ENCODE measurements at places on chromosomes 6 and 20. TPM values are rescaled to one million over a fixed set of nuclear protein-coding genes. Genes with fewer than 3 reads are reported as not detected.

The MAFB gene
- total RNA-seq, result not detected

The RHAG gene
- total RNA-seq, result not detected

The E2F1 gene
- total RNA-seq, result 64.9 TPM

The HTR1E gene
- not detected for total RNA-seq

The FAM83C gene
- total RNA-seq, result not detected

The ZBP1 gene
- 31.4 TPM for total RNA-seq

The FAM162B gene
- not detected for total RNA-seq

The BICRAL gene
- total RNA-seq, result 27.8 TPM

The MRAP2 gene
- total RNA-seq, result not detected

The MCHR2 gene
- not detected for total RNA-seq

The ULBP2 gene
- total RNA-seq, result 0.40 TPM

The QRSL1 gene
- total RNA-seq, result 12.6 TPM

The OGFR gene
- total RNA-seq, result 82.4 TPM

The OOEP gene
- total RNA-seq, result 1.5 TPM

The BPIFA1 gene
- total RNA-seq, result not detected

The CRISP3 gene
- total RNA-seq, result not detected

The ARID1B gene
- 76.8 TPM for total RNA-seq

The TP53TG5 gene
- total RNA-seq, result not detected

The ETV7 gene
- 15.3 TPM for total RNA-seq

The GPX5 gene
- total RNA-seq, result not detected

The RCAN2 gene
- 0.57 TPM for total RNA-seq

The BMP2 gene
- not detected for total RNA-seq

The CTAGE9 gene
- not detected for total RNA-seq

The CLVS2 gene
- total RNA-seq, result not detected

The TRAPPC3L gene
- not detected for total RNA-seq

The PDE7B gene
- 0.57 TPM for total RNA-seq
